ENCODE measurements at places on chromosomes 3 and 15.

DNA sequence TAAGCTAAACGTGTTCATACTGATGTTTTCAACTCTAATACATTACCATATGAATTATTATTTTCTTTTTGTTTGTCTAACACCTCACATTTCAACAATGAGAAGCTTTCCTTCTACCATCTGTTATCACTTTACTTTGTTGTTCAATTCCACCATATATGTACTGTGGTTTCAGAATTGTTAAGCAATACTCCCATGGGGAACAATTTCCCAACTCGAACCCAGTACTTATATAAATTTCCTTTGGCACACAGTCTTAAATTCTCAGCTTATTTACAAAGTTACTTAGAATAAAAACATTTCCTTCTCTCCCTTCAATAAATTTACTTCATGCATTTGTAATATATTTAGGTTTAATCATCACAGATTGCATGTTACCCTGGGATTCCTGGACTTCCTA, 1764.4 kb downstream of the OTOL1 start:
- DNase-seq = no peak

DNA sequence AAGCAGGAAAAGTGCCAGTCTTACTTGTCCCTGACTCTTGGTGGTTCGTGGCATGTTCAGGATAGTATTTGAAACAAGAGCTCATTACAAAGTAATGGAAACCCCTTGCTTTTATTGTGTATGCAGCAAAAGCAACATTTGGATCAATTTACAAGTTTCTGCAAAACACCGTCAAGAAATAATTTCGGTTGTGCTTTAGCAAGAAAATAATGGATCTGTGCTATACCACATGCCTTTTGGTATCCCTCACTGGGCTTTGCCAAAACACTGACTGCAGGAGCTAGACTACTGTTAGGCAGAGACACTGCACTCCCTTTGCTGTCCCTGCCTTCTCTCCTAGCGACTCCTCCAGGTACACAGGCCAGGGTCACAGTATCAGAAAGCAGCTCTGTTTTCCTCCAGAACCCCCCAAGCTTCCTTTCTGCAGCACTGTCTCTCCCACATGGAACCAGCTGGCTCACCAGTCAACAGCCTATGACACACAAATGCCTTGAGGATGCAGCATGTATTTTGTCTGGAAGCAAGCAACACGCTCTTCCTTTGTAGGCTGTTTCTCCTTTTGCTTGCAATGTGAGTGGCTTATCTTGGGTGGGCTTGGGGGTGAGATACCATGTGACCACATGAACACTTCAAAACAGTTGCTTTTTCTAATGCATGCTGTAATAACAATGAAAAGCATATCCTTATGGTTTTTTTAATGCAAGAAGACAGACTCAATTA, 111.4 kb downstream of the PGPEP1L start:
- no peak for DNase-seq

DNA sequence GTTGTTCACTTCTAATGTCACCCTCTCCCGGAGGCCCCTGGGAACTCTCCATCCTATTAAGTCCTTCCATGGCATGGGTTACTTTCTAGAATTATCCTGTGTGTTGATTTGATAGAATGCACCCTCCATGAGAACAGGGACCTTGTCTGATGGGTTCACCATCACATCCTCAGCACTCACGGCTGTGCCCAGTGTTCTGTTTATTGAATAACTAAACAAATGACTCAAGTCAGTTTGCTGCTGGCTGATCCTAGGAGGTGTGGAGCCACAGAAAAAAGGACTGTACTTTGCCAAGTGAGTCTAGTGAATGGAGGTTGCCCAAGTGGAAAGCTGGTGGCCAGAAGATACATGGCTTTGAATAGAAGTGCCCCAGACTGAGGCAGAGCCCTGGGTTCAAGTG, 48.5 kb upstream of the RAB6B start:
- DNase-seq = no peak

- DNase-seq = no peak
These were observed 3.5 kb upstream of the P2RY14 start for GRCh38 chr3:151281671-151282324.

DNA sequence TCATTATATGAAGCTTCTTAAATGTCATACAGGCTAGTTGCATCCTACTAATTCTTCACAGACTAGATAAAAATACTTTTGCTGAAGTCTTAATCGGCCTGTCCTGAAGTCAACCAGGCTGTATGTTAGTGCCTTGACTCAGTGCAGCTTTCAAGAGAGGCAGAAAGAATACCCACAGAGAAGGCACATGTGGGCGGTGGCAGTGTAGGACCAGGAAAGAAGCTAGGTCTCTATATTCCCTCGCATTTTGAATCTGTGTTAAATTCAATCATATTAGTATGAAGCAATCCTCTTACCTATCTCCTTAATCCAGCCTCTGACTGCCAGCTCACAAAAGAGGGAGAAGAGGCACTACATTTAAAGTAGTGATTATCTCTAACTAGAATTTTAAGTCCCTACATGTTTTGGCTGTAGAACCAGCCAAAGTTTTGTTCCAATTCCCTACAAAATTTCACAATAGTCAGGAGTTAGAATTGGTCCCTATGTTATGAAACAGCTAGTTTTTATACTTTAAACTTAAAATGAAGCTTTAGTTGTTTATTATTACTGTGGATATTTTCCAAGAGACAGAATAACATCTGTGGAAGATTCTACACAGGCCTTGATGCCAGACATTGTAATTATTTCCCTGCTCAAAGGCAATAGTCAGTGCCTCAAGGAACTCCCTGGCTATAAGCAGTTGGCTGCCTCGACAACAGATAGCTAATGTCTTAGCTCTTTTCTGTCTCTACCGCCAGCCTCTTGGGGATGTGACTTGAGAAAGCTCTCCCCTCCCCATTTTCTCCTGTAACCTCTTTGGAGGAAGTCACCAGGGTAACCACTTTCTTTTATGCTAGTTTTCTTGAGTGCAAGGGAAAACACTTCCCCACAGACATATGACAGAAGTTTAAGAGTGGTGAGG, 31.9 kb downstream of the CRTC3 start:
- DNase-seq = no peak

DNA sequence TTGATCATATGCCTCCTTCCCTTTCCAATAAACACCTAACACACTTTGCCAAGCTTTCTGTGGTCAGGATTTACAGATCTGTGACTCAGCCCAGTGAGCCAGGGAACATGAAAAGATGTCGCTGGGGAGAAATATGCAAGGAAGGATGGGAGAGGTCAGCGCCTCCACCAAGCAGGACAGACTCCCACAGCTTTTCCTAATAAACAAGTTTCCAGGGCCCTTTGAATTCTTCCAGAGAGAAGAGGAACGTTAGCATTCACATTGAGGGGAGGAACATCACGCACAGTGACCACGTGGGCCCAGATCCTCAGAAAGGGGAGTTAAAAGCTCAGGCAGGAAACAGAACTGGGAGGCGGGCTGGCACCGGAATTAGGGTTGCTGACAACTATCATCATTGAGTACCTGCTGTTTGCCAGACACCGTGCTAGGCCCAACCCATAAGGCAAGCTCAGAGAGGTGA, 33.3 kb upstream of the MRPS22 start:
- no peak for DNase-seq

DNA sequence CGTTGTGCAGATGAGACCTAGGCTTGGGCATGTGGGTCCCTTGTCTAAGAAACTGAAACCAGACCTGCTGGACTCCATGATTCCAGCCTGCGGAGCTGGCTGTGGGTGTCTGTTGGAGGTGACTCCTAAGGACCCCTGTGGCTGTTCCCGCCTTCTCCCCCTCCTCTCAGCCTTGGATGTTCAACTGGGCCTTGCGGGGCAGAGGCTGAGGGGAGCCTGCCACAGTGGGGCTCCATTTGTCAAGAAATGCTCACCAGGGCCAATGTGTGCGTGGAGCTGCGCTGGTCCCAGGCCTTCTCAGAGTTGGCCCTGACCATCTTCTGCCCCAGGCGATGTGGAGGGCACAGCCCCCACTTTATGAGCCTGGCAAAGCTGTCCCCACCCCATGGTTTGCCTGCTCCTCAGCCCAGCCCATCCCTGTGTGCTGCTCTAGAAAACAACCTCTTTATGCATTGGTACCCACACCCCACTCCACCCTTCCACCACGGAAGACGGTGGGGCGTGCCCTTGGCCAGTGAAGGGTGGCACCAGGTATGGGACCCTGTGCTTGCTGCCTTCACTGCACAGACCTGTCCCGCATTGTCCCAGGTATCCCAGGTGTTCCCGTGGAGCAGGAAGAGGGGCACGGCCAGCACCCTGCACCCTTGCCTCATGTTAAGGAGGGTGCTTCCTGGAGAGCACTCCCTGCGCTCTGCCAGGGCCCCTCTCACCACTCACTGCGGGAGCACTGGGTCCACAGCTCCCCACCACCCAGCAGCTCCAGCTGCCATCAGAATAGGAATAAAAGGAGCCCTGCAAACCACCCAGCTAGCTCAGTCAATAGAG, 7.9 kb downstream of the MESP2 start:
- DNase-seq = no peak

DNA sequence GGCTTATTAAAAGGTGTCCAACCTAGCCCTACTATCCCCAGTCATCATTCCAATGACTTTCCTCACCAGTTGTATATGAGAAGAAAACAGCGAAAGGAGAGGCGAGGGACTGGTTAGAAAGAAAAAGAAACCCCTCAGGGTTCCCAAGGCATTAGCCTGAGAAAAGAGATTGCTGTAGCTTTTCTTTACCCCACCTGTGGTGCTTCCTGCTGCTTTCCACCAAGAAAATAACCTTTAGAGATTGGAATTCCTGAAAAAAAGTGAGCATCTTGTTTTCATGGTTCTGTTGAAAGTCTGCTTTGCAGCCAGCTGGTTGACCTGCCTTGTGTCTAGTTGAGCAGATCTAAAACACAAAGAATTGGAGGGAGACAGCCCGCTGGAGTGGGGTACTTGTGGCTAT, 196.4 kb downstream of the CADPS start:
- no peak for DNase-seq

DNA sequence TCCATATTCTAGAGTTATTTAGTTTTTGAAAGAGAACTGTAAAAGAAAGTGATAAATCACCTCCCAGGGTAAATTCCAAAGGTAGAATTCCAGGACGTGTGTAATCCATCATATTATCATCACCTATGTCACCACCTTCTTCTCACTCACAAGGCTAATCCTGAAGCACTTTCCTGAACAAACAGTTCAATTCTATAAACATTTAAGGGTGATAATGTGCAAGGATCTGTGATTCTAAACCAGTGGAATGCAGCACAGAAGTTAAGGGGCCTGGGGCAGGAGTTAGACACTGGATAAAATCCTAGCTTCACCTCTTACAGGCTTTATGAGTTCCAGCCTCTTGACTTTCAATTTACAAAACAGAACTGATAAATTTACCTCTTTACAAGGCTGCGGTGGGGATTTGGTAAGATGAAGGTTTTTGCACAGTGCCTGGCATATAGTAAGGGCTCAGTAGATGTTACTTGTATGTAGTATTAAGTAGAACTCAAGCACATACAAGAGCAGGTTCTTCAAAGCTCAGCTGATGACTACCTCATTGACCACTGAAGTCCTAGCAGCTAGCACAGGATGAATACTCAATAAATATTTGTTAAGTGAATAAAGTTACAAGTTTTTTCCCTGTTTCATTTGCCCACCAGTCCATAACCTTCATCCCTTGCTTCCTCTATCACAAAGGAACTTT, 47.3 kb upstream of the CCDC80 start:
- no peak for DNase-seq

GRCh38 chr3:196803891-196804468, 63.7 kb upstream of the SENP5 start:
- DNase-seq = no peak

GRCh38 chr3:183132409-183132808, 30.1 kb downstream of the LAMP3 start:
- no peak for DNase-seq

GRCh38 chr3:114942773-114943172, 204.3 kb downstream of the ZBTB20 start:
- DNase-seq = no peak

DNA sequence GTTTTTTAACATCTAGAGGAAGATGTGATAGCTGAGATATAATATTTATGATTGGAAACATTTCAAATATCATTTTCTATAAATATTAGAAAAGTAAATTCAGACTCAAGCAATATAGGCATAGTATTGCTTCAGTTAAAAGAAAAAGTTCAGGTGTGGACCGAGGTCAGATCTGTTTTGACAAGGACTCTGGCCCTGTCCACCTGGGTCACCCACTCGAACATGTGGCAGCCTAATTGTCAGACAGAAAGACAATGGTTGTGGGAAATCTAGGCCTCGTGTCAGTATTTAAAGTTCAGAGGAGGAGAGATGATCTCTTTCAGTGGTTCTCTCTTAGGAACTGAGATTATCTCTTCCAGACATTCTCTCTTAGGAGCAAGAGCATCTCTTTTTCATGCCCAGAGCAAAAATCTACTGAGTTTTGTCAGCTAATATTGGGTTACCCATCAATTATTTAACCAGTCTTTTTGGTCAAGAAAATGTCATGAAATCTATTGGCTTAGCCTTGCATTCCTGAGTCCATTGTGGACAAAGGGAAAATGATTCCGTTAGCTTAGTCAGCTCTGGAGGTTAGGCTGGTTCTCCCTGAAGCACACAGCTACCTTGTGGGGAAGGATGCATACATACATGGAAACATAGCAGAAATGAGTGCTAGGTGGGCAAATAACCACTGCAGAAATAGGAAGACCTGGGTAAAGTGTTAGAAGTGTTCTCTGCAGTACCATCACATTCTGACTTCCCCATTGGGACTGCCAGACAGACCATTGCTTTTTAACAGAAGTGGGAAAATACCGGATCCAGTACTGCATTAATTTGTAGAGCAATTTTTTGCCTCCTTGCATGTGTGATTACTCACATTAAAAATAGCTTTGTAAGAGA, 343.3 kb downstream of the GRM7 start:
- no peak for DNase-seq

- DNase-seq = no peak
These were observed 47.8 kb downstream of the SPRED1 start for GRCh38 chr15:38300395-38300794.

GRCh38 chr3:73563896-73564582, 60.7 kb downstream of the PDZRN3 start:
- DNase-seq = no peak

DNA sequence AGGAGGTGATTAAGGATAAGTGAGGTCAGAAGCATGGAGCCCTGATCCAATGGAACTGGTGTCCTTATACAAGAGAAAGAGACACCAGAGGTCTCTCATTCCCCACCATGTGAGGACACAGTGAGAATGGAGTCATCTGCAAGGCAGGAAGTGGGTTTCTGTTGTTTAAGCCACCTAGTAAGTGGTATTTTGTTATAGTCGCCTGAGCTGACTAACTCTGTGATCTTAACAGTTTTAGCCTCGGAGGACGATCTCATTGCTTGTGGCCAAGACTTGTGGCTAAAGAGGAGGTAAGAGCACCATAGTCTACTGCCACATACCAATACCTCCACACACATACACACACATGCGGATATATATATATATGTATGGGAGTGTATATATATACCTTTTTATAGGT, 73.8 kb downstream of the MCTP2 start:
- DNase-seq = no peak

DNA sequence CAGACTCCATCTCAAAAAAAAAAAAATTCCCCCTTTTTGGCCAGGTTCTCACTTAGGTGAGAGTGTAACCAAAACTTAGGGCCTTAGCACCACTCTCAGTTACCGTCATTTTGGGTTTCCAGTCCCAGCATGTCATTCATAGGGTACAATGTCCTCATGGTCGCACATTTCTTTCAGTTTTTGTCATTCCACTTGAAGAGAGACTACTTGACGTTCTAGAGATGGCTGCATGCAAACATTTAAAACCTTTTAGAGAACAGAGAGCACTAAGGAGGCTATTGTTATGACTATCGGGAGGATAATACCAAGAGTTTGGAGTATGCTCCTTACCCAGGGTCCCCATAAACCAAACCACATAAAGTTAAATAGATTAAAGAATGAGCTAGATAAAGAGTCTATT, 37.9 kb upstream of the THUMPD3 start:
- DNase-seq = no peak

- DNase-seq = peak; percentile 16
These were observed 1.6 kb upstream of the CHST13 start for GRCh38 chr3:126522363-126522788.

GRCh38 chr3:127027811-127028548, 45.1 kb downstream of the PLXNA1 start:
- DNase-seq = no peak

Measured in stimulated activated CD8-positive, alpha-beta memory T cell treated with anti-CD3 and anti-CD28 coated beads, Interleukin-15, amount 100 ng/mL, for 4 hours (primary cell).